ENCODE measurements at places on chromosomes 6 and 20.

DNA sequence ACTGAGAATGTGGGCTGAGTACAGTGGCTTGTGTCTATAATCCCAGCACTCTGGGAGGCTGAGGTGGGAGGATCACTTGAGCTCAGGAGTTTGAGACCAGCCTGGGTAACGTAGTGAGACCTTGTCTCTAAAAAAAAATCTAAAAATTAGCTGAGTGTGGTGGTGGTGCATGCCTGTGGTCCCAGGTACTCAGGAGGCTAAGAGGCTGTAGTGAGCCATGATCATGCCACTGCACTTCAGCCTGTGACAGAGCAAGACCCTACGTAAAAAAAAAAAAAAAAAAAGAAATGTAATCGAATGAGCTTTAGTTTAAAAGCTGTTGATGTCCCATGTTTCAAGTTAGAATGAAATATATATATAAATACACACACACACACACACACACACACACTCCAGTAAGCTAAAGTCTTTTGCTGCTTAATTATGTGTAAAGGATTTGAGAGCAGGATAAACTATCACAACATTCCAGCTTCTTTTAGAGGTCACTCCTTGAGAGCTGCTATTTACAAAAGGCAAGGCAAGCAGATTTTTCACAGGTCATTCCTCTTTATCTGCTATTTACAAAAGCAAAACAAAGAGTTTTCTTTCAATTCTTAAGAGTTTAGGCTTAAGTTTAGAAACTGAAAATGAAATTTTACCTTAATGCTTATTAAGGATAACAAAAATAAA, 4.7 kb upstream of the MICAL1 start:
- peaks cover 35% of the 10 kb centered on the region for H3K36me3 ChIP-seq
- no peak for DNase-seq
- peak overlapping the region; percentile 23 for H3K27ac ChIP-seq
- no peak overlapping the region for H3K4me3 ChIP-seq

DNA sequence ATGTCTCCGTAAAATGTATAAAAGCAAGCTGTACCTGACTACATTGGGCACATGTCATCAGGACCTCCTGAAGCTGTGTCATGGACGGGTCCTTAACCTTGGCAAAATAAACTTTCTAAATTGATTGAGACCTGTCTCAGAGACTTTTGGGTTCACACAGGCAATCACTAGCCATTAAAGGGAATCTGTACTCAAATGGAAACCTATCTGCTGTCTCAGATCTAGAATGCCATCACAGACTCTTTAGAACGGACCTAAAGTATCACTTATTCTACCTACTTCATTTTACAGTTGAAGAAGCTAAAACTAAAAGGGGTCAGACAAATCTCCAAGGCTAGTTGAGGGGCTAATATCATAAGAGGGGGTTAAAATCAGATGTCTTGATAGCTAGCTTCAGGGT, 11.1 kb downstream of the SAMD3 start:
- peaks cover 29% of the 10 kb centered on the region for H3K4me1 ChIP-seq
- no peaks in the 10 kb centered on the region for H3K27me3 ChIP-seq
- peak overlapping the region; percentile 54 for H3K4me3 ChIP-seq
- H3K27ac ChIP-seq: no peak overlapping the region
- H3K36me3 ChIP-seq: peaks cover 42% of the 10 kb centered on the region

DNA sequence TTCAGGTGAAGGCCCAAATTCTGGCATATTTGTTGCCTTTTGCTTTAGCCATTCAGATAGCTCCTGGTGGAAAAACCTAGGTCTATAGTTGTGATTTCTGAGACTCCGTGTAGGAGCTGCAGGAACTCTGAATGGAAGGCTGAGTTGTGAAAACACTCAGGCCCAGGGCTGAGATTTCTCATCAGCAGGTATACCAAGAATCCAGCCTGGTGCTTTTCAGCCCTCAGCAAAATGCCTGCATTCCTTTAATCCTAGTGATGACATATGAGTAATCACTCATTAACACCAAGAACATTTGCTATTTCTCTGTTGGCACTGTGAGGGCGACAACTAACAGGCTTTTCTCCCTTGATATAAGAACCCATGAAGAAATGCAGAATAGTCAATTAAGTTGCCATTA, 546.1 kb upstream of the MAN1A1 start:
- no peaks in the 10 kb centered on the region for H3K36me3 ChIP-seq
- no peaks in the 10 kb centered on the region for H3K4me1 ChIP-seq
- no peak overlapping the region for H3K4me3 ChIP-seq

- no peaks in the 10 kb centered on the region for H3K36me3 ChIP-seq
- H3K4me3 ChIP-seq: no peak overlapping the region
- DNase-seq: no peak
- peaks cover 27% of the 10 kb centered on the region for H3K4me1 ChIP-seq
These were observed 72.8 kb upstream of the CEP85L start for GRCh38 chr6:118724211-118724610.

- DNase-seq: no peak
- H3K4me1 ChIP-seq: no peaks in the 10 kb centered on the region
- no peaks in the 10 kb centered on the region for H3K36me3 ChIP-seq
- H3K27me3 ChIP-seq: no peaks in the 10 kb centered on the region
- H3K27ac ChIP-seq: no peak overlapping the region
- H3K4me3 ChIP-seq: no peak overlapping the region
These were observed 356.1 kb downstream of the CBLN4 start for GRCh38 chr20:55649254-55649653.

GRCh38 chr6:31339210-31339609, 17.8 kb downstream of the HLA-B start:
- no peak overlapping the region for H3K4me3 ChIP-seq
- H3K27ac ChIP-seq: no peak overlapping the region
- DNase-seq: no peak
- no peaks in the 10 kb centered on the region for H3K36me3 ChIP-seq

DNA sequence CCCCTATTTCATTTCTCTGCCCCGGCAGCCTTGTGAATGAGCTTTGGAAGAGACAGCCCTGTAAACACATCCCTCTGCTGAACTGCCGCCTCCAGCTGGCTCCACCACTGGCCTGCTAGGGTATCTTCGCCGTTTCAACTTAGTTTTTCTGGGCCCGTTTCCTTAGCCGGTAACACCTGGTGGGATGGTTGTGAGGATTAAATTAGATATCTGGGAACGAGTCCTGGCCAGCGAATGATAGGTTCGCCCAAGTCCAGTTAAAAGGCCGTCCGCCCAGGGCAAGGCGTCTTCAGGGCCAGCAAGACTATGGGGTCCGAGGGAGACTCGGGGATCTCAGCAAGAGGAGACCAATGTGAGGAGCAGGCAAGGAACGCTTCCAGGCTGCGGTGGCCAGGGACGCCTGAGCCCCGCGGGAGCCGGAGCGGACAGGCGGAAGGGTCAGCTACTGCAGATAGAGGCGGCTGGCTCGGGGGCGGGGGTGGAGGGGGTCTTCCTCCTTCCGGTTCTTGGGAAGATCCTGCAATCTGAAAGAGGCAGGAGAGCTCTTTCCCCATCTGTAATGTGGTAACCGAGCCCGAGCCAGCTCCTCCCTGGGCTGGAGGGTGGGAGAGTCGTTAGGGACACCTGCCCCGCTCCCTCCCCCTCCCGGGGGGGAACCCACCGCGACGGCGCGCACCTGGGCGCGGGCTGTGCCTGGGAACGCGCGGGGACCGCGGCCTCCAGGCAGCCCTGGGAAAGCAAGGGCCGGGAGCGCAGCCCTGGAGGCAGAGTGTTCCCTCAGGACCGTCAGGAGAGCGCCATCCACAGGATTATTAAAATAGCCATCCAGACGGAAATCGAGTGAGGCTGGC, 4.5 kb upstream of the PTCRA start:
- H3K27ac ChIP-seq: no peak overlapping the region
- no peaks in the 10 kb centered on the region for H3K36me3 ChIP-seq
- peaks cover 8% of the 10 kb centered on the region for H3K4me1 ChIP-seq
- peaks cover 7% of the 10 kb centered on the region for H3K27me3 ChIP-seq
- DNase-seq: no peak
- H3K4me3 ChIP-seq: no peak overlapping the region

DNA sequence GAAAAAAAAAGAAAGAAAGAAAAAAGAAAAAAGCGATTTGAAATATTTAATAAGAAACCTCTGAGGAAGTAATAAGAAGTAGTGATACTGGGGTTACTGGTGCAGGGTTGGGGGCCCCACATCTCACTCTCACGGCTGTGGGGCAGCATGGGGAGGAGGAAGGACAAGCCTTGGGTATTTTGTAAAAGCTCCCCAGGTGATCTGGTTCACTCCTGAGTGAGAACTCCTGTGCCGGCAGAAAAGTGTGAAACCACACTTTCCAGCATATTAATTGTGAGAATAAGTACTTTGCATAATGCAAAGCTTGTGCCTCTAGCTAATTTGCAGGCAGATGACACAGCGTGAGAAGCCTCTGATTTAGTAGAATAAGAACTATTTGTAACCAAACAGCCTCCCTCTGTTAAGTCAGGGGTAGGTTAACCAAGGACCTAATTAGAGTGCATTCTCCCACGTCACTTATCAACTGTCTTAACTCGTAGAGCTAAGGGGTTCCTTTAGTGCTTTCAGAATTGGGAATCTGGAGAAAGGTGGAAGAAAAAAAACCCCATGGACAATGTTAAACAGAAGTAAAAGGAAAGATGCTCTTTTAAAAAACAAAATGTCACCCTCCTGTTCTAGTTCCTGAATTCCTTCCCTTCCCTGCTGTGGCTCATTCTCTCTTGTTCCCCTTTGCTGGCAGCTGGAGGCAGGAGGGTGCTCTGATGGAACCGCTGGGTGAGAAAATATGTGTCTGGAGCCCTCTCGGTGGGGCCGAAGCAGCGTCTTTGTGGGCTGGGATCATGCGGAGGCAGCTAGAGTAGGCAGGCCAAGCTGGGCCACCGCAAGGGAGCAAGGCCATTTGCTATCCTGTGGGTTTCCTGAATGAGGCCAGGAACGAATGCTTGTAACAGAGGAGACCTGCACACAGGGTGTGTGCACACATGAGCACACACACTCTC, 108.7 kb downstream of the FYN start:
- peak overlapping the region; percentile 71 for H3K27ac ChIP-seq
- H3K4me3 ChIP-seq: peak overlapping the region; percentile 19
- H3K4me1 ChIP-seq: peaks cover 89% of the 10 kb centered on the region
- H3K36me3 ChIP-seq: peaks cover 2% of the 10 kb centered on the region
- DNase-seq: no peak

GRCh38 chr20:16069389-16070010, 503.7 kb downstream of the KIF16B start:
- H3K4me1 ChIP-seq: no peaks in the 10 kb centered on the region
- H3K36me3 ChIP-seq: no peaks in the 10 kb centered on the region
- H3K27me3 ChIP-seq: no peaks in the 10 kb centered on the region
- no peak for DNase-seq
- no peak overlapping the region for H3K27ac ChIP-seq

DNA sequence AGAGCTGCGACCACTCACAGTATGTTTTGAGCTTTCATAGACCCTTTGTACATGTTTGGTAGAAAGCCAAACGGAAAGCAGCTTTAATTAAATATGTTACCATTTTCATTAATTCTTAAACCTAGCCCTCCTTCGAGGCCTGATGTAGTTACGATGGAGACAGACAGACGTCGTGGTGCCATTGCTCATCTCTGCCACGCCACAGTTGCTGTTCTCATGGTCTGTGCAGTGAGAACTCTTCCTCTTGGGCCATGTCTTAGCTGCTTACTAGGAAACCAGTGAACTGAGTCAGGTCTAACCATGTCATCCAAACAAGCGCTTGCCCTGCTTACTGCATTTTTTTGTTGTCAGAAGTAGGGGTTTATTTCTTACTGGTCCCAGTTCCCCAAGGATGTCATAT, 62.8 kb downstream of the SNX9 start:
- no peak overlapping the region for H3K4me3 ChIP-seq
- peaks cover 16% of the 10 kb centered on the region for H3K4me1 ChIP-seq
- no peak for DNase-seq
- H3K27me3 ChIP-seq: no peaks in the 10 kb centered on the region

GRCh38 chr6:94862112-94862511, 715.2 kb upstream of the MANEA start:
- H3K27ac ChIP-seq: no peak overlapping the region
- DNase-seq: no peak
- no peaks in the 10 kb centered on the region for H3K27me3 ChIP-seq

DNA sequence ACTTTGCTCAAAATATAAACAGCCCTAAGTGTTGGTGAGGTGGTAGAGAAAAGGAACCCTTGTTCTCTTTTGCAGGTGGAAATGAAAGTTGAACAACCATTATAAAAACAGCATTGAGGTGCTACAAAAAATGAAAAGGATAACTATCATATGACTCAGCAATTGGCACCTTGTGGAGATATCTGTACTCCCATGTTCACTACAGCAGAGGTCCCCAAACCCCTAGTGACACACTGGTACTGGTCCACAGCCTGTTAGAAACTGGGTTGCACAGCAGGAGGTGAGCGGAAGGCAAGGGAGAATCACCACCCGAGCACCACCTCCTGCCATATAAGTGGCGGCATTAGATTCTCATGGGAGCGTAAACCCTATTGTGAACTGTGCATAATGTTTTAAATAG, 267.4 kb upstream of the THEMIS start:
- no peaks in the 10 kb centered on the region for H3K36me3 ChIP-seq
- no peak overlapping the region for H3K27ac ChIP-seq
- DNase-seq: no peak
- no peak overlapping the region for H3K4me3 ChIP-seq
- H3K4me1 ChIP-seq: no peaks in the 10 kb centered on the region
- H3K27me3 ChIP-seq: no peaks in the 10 kb centered on the region

DNA sequence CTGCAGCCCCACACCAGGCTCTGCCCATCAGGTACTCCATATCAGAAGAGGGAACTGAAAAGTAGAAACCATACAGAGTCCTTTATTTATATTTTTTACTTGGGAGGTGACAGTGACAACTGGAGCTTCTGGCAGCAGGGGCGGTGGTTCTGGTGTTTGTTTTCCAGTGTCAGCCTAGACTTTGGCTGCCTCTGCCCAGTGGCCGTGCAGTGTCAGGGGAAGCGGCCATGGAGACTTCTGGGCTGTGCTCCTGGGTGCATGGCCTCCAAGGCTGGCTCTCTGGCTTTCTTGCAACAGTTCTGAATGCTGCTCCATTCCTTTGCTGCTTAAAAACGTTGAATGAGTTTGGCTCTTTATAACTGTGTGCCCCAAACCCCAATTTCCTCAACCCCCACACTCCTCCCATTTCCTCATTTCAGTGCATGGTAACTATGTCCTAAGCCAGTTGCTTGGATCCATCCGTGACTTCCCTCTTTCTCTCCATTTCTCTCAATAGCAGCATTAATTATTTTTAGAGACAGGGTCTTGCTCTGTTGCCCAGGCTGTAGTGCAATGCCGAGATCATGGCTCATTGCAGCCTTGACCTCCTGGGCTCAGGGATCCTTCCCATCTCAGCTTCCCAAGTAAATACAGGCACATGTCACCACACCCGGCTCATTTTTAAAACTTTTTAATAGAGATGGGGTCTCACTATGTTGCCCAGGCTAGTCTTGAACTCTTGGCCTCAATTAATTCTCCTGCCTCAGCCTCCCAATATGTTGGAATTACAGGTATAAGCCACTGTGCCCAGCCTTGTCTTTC, 141.1 kb upstream of the SGK1 start:
- H3K4me1 ChIP-seq: peaks cover 3% of the 10 kb centered on the region
- no peaks in the 10 kb centered on the region for H3K27me3 ChIP-seq
- H3K4me3 ChIP-seq: no peak overlapping the region
- DNase-seq: no peak
- no peak overlapping the region for H3K27ac ChIP-seq

DNA sequence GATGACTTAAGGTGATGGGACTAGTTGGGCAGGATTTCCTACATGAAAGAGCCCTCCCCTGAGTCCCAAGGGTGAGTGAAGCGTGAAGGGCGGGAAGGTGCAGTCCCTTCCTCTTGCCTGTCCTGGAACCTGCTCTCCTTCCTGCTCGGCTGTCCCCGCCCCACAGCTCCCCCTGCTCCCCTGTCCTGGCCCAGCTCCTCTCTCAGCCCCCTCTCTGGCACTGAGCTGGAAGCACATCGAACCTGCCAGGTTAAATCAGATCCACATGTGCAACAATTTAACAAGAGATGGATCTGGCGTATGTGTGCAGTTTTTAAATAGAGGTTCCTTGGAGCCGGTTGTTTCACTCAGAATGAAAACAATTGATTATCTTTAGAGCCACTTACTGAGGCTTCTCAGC, 95.0 kb downstream of the LRFN2 start:
- no peak overlapping the region for H3K27ac ChIP-seq
- DNase-seq: no peak
- no peaks in the 10 kb centered on the region for H3K36me3 ChIP-seq
- no peak overlapping the region for H3K4me3 ChIP-seq
- H3K27me3 ChIP-seq: no peaks in the 10 kb centered on the region
